ENCODE measurements at places on chromosomes 4 and X.

GRCh38 chrX:27229721-27230120, 233.4 kb downstream of the PPP4R3C start:
- no peak for DNase-seq

DNA sequence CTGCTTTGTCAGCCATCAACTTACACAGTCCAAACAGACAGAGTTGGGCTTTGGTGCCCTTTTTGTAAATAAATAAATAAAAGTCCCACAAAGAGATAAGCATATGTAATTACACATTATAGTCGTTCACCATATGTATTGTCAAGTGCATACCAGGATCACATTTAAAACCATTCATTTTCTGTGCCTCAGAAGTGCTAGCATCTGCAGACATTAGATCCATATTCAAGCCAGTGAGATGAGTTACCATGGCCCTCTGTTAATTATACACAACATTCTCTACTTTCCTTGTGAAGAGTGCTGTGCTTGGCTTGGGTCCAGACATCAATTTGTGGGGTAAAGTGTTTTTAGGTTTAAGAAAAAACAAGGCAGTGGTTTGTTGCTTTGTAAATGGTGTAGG, 76.8 kb downstream of the ENOX2 start:
- no peak for DNase-seq

DNA sequence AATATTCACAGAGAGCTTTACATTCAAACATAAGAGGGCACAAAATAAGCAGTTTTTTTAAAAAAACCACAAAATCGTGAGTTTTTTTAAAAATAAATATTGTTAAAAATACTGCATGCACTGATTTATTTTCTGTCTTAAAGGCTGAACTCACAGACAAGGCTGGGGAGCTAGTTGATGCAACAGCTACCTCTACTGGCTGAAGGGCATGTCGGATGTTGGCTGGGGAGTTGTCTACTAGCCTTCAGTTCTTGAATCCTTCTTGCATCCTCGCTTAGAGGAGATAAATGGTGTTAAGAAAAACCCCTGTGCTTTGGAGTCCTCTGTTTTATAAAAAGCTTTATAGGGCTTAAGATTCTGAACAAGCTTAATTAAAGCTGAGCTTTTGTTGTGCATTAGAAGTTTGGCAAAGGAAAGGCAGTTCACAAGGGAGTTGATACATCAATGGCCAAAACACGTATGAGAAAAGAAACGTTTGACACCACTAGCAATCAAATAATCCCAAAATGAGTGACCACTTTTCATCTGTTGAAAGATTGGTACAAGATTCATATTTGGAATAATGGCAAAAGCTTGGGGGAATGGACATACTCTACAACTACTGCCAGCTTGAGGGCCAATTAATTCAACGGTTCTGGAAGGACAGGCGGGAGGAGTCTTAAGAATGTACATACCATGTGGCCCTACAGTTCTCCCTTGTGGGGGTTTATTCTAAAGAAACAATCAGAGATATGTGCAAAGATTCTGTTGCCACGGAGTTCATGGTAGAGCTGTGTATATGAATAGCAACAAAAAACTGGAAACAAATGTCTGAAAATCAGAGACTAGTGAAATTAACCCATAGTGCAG, 94.7 kb downstream of the SEL1L3 start:
- no peak for DNase-seq

GRCh38 chrX:104008831-104009230, 4.7 kb downstream of the H2BW1 start:
- no peak for DNase-seq

GRCh38 chr4:40285692-40286091, 49.4 kb upstream of the CHRNA9 start:
- DNase-seq: no peak

GRCh38 chr4:15689540-15689939, 7.9 kb downstream of the FAM200B start:
- DNase-seq: no peak

- DNase-seq: no peak
These were observed 12.4 kb downstream of the UTP3 start for GRCh38 chr4:70700712-70701111.

DNA sequence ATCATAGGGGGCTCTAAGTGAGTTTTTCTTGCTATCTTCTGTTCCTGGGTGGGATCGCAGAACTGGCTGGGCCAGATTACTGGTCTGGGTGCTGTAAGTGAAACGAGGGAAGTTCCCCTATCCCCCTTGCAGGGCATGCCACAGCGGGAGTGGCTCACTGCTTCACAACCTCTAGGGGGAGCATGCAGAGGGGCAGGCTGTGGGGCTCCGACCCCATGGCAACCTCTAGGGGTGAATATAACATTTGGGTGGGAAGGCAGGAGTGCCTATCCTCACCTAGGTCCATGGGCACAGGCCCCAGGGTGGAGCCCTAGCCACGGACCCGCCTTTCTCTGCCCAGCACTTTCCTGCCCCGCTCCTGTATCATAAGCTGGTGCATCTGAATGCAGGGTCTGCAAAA, 1.7 kb upstream of the RRAGB start:
- DNase-seq: no peak

GRCh38 chr4:11628093-11628725, 199.5 kb upstream of the HS3ST1 start:
- DNase-seq: no peak

- DNase-seq: no peak
These were observed 44.8 kb downstream of the BANK1 start for GRCh38 chr4:101835121-101835904.

DNA sequence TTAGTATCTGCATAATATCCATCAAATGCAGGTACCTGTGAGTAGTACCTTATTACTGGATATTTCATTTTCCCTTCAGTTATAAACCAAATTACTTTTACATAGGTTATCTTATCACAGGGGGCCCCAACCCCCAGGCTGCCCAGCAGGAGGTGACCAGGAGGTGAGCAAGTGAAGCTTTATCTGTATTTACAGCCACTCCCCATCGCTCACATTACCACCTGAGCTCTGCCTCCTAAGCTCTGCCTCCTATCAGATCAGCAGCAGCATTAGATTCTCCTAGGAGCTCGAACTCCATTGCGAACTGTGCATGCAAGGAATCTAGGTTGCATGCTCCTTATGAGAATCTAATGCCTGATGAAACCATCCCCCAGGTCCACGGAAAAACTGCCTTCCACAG, 6.3 kb downstream of the PRSS12 start:
- DNase-seq: no peak

DNA sequence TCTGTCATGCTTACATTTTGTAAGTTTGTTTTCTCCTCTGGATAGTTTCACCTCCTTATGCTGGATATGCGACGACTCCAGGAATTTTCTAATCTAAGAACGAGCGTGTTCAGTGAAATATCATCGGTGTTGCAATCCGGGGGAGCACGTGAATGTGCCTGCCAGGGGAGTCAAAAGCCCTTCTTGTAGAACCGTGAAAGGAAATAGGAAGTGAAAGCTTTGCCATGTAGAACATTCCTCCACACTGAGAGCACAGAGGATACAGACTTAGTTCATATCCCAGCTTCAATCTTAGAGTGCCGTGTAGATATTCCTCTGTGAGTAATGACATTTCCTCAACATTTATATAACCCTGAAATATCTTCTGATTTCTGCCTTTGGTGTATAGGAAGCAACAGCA, 121.2 kb downstream of the VEGFC start:
- no peak for DNase-seq

- no peak for DNase-seq
These were observed 27.3 kb downstream of the CT45A1 start for GRCh38 chrX:135740681-135741149.

- no peak for DNase-seq
These were observed 360.7 kb downstream of the PCDH7 start for GRCh38 chr4:31080887-31081286.

- no peak for DNase-seq
These were observed 1234.2 kb downstream of the FAM133A start for GRCh38 chrX:94908171-94908570.

DNA sequence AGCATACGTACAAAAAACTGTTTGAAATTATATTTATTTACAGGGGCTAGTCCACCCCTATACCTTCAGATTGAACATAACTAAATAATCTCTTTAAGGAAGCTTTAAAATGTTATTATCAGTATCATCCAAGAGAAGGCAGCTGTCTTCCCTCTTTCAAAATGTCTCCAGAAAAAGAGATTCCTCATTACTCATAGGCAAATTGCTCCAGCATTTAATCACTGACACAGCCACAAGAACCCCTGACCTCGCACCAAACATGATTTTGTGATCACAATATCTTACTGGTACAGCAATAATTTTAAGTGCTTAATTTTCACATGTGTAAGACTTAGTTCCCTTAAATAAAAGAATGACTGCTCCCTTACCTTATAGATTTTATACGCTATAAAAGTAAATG, 9.7 kb downstream of the BOD1L1 start:
- DNase-seq: no peak

GRCh38 chr4:188218392-188218791, 79.2 kb downstream of the TRIML1 start:
- DNase-seq: no peak

DNA sequence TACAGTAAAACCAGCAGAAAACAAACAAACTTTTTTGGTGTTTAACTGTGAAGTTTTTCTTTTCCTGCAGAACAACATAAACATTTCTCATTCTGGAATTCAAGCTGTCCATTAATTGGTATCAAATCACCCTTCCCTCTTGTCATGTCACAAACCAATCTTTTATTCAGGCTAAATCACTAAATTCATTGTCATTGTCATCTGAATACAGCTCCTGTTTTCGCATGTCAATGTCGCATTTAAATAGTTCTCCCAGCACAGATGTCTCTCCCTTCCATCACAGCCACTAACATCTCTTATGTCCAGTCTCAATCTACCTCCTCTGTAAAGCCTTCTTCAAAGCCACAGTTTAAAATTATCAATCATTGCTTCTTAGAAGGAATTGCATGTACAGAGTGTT, 192.1 kb upstream of the PCDH10 start:
- no peak for DNase-seq
